MG63 (cell line): ENCODE measurements at places on chromosomes 5 and 9. TPM values are rescaled to one million over a fixed set of nuclear protein-coding genes. Genes with fewer than 3 reads are reported as not detected.

- no peak for DNase-seq
Measured at GRCh38 chr9:82722561-82722960, 340.4 kb downstream of the RASEF start.

The CARTPT gene
- total RNA-seq = not detected in 2 replicates

DNA sequence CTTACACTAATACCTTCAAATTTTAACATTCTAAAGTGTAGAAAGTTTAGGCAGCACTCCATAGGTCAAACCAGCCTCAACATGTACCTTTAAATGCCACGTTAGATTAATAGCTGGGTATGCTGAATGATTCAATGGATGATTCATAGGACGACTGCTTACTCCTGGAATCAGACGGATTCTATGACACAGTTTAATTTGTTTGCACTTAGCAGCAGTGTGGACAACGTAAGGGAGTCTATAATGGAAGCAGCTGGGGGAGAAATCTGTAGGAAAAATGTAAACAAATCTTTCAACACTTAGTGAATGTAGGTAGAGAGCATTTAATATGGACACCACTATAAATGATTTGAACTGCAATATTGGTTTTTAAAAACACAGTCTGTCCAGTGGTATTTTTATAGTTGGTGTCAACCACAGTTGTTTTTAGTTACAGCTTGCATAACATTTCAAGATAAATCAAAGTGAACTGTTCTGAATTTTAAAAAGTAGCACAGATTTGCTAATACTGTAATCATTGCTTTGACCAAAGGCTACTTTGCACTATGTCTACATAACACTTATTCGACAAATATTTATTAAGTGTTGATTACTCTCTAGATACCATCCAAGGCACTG lies 701.5 kb upstream of the MEF2C start:
- DNase-seq = no peak

- DNase-seq = no peak
Measured at GRCh38 chr5:160382346-160382745, 11.9 kb upstream of the C1QTNF2 start.

DNA sequence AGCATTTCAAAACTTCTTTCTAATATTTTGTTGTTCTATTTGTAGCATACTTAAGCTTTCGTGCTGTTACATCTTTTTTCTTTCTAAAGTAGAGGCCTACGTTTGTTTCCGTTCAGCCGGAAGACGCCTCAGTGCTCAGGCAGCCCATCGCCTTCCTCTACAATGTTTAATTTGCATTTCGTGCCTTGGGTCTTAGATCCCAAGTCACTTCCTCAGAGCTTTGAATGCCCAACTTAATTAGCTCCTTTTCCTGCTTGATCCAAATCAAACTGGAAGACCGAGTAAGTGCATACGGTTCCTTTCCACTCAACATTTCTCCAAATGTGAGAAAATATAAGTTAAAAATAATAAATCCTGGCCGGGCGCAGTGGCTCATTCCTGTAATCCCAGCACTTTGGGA lies 43.2 kb downstream of the MRPL36 start:
- no peak for DNase-seq

The EMB gene
- total RNA-seq = 4.1 and 5.8 TPM in 2 replicates

The ANKRD18A gene
- 0.07 TPM in 1 of 2 replicates, not detected in the other for total RNA-seq

DNA sequence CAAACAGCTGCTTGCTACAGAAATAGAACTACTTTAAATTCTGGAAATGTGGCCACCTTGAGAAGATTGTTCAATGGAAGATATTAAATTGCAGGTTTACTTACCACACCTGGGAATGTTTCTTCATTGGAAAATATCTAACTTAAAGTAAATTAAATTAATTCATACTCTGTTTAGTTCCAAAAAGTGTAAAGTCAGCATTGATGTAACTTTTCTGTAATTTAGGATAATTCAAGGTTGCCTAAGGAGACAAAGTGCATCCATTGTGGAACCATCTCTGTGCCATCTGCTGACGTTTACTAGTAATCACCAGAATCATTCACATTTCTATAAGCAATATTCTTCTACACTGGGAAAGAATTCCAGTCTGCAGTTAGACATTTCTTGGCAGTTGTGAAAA lies 53.0 kb downstream of the FAM170A start:
- DNase-seq = no peak

DNA sequence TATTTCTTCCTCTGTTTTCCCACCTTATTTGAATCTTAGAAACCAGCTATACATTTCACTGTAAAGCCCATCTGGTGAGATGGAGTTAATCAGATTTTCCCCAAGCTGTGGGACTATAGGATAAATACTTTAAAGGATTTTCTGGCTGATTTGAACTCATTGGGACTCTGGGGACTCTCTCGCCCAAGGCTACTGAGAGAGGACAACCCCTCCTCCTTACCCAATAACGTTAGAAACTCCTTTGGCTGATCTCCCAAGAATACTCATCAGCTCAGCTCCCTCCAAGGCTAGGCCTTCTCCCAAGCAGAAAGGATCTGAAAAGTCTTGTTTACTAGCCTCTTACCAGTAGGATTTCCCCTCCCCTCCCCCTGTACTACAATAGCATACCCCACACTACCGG lies 1.5 kb upstream of the GLRA1 start:
- no peak for DNase-seq

GRCh38 chr9:80175286-80176150 lies 603.8 kb downstream of the TLE4 start:
- DNase-seq = no peak

The INSL4 gene
- not detected in 2 replicates for total RNA-seq

DNA sequence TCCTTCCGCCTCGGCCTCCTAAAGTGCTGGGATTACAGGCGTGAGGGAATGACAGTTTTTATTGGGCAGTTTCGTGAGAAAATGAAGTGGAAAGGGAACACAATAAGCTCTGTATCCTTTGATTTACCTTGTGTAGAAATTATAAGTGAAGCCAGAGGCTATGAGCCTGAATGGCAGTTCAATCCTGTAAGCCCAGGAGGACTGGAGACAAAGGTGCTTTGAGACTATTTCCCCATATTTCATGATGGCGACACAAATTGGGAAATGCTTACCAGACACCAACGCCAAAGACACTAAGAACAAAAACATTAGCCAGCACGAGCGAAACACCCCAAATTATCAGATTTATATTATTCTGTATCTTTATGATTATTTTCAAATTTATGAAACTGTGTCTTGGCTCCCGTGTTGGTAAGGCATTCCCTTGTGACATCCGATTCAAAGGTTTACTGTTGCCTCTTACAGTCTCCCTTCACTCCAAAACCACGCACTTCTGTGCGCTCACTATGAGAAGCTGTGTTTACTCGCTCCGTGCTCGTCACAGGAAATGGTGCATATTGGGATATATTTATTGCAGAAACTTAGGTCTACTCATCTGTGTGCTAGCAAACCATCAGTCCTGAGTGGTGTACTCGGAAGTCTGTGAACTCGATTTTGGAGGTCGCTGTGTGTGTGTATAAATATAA lies 73.9 kb downstream of the SH3PXD2B start:
- DNase-seq = no peak

The PCDHB14 gene
- total RNA-seq = 0.74 and 3.8 TPM in 2 replicates

DNA sequence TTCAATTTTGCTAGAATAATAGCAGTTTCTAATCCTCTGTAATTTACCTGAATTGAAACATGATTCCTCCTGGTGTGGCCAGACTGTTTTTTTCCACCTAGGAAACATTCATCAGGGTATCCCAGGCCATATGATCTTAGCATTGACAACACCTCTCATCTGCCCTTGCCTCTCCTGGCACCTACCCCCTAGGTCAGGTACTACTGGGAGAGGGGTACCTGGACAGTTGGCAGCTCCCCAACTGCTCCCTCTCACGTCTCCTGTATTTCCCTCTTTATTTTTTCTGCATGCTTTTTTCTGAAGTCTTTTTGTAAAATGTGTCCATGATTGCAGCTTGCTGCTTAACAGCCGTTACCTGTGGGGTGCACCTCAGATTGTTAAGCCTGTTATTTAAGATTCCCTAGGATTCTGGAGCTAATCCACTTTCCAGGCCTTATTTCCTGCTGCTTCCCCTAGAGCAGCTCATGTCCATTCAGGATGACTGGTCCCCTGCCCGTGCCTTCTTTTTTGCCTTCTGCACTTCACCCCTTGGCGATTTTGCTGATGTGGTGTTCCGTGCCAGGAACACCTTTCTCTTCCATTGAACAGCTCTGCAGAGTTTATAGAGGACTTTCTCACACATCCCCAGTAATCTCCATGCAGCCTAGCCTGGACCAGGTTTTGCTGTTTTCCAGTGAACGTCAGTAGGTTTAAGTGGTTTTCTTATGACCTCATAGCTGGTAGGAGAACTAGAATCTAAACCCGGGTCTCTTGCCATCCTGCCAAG lies 33.6 kb downstream of the SNX30 start:
- DNase-seq = no peak

The HSPB3 gene
- 2.3 and 6.5 TPM in 2 replicates for total RNA-seq

DNA sequence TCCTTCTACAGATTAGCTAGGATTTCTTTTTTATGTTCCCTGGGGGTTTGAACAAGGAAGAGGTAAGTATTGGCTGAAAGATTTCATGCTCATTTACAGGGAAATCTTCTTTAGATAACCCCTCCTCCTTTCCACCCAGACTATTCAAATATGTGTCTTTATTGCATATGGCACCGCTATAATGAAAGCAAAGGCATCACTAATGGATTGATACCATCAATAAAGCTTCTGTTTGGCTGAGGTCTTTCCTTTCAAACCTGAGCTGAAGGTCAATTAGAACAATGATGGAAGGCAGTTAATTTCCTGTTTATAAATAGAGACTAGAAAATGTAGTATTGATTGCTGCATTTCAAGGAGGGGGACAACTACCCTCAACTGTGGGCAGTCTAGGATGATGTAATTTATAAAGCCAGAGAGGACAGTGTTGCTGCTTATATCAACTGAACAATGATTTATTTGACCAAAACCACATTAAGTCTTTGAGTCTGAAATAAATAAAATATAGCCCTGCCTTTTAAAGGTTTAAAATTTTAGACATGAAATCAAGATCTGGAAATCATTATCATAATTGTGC lies 132.9 kb downstream of the SGCD start:
- no peak for DNase-seq

The CDKN2B gene
- total RNA-seq = not detected in 2 replicates

The SHROOM1 gene
- total RNA-seq = 8.6 and 16.4 TPM in 2 replicates

The SLC25A2 gene
- total RNA-seq = not detected in 2 replicates

- no peak for DNase-seq
Measured at GRCh38 chr5:115831163-115831768, 10.1 kb downstream of the ATG12 start.

DNA sequence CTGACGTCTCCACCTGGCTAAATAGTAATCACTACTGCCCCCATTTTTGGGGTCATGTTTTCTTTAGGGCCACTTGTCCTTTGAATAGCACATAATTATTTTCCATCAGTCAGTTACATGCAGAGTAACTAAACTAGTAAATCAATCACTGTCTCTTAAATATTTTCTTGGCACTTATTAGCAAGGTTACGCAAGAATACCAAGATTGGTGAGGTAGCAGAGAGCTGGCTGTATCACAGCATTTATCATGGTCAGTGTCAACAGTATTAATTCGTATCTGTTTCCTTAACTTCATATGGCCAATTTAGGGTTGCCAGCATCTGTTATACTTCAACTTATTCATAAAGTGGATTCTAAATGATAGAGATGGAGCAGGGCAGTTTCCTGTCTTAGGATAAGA lies 346.8 kb upstream of the FAM174A start:
- DNase-seq = no peak

DNA sequence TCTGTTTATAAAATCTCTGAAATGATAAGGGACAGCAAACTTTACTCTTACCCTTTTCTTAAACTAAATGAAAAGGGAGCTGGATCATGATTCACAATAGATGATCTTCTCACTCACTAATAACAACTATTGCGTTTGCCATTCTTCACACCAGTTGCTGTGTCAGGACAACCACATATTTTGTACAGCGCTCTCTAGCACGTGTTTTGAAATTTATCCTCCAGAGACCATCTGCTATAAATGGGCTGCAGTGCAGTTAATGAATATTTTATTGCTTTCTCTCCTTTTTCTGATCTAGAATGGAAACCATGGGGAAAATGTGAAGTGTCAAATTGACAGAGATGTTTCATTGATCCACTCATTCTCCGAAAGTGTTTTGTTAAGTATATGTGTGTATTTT lies 258.4 kb upstream of the CCNH start:
- DNase-seq = no peak

DNA sequence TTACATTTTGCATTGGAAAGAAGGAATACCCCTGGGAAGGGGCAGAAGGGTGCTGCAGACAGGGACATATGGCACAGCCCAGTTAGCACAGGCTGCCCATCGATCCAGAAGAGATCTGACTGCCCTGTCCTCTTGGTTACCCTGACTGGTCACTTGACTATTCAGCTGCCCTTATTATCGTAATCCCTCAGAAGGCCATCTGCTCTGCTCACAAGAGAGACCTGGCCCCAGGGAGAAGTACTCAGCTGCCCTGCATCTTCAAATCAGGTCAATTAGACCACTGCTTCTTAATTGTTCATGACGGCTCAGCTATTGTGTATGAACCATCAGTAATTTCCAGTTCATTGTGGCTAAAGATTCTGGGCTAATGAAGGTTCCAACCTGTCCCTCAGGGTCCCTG lies 345.0 kb downstream of the TLE1 start:
- no peak for DNase-seq

The OLFM1 gene
- total RNA-seq = 37.1 and 47.3 TPM in 2 replicates

- no peak for DNase-seq
Measured at GRCh38 chr5:127335381-127335780, 44.8 kb downstream of the MEGF10 start.

DNA sequence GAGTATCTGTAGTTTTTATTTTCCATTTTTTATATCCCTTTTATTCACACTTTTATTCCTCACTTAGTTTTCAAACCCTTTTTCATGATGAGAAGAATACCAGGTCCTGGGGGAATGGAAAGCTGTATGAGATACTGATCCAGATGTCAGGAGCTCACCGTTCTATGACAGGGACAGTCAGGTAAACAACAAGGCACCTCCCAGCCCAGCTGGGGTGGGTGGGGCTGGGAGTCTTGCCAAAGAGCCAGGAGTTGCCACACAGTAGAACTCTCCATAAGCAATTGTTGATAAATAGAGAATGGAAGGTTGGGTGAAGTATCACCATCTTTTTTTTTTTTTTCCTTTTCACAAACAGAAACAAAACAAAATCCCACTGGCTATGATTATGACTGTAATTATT lies 225.8 kb downstream of the NSG2 start:
- no peak for DNase-seq

DNA sequence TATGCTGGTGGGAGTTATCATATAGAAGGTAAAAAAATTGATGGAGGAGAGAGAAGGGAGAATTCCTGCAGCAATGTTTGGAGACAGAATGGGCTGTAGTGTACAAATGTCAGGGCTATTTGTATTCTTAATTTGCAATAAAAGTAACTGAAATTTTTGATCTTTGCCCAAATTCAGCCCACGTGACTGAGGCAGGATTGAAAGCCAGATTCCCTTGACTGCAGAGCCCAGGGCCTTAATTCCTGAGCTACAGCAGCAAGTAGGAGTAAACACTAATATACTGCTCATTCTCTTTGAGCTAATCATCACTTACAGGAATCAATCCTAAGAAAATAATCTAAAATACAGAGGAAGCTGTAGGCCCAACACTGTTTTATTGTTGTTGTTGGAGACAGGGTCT lies 5.2 kb upstream of the ANXA6 start:
- DNase-seq = no peak

DNA sequence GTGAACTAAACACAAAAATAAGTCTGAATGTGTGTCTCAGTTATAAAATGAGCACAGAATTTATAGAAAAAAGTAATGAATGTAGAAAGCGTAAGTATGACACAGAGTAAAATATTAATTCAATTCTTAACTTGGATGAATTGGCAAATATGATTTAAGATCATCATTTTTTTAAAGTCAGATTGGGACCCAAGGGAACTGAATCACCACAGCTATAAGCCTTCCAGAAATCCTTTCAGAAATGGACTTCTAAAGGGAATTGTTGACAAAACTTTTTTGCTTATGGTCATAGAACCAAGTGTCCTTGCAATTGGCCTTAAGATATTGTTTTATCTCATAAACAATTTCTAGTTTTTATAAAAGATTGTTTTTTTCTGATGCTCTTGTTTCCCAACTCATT lies 495.1 kb upstream of the DAB2 start:
- DNase-seq = no peak
